ENCODE measurements at places on chromosomes 4 and X.

- no peak for DNase-seq
These were observed 181.4 kb upstream of the PCDH7 start for GRCh38 chr4:30538794-30539193.

- DNase-seq: no peak
These were observed 41.3 kb downstream of the RBMX start for GRCh38 chrX:136839196-136839595.

DNA sequence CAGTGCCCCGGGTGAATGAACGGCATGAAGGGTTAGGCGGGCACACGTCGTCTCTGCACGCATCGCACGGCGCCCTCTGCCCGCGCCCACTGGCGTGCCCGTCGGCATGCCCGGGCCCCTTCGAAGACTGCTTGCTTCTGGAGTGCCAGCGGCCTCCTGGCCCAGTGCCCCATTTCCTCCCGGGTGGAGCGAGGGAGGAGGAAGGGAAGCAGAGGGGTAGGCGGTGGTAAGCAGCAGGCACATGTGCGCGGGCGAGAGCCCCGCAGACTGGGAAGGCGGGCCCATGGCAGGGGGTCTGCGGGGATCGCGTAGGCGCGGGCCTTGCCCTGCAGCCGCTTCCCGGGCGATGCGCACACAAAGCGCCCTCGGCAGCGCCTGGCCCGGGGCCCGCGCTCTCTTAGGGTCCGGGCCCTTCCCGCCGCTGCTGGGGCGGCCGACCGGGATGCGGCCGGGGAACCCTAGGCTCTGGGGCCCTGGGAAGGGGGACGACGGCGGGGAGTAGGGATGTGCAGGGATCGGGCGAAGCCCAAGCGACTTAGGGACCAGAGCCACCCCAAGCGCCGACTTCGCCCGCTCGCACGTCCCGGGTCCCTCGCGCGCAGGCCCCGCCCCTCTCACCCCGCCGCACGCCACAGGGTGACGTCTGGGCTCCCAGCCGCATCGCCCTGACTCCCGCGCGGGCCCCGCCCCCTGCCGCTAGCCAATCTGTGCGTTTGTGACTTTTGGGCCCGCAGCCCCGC lies 866 bp upstream of the EMD start:
- DNase-seq: no peak

- no peak for DNase-seq
These were observed 69.9 kb upstream of the ELOVL6 start for GRCh38 chr4:110268352-110268751.

GRCh38 chr4:82898322-82899243 lies 2.0 kb upstream of the THAP9 start:
- peak; percentile 87 for DNase-seq

DNA sequence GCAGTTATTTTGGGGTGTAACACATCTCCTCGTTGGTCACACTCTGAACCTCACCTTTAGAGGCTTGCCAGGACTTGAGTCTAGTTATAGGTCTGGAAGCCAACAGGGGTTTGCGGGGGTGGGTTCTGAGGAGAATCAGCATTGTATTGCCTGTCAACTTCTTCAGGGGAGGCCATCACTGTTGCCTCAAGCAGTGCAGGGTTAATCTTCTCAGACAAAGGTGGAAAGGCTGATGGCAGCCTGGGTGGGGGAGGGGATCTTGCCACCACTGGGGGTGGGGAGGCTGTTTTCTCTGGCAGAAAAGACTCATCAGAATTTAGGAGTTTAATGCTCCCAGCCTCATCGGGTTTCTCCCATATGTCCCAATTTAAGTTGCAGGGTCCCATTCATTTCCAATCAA lies 387.8 kb downstream of the PRR32 start:
- DNase-seq: no peak

DNA sequence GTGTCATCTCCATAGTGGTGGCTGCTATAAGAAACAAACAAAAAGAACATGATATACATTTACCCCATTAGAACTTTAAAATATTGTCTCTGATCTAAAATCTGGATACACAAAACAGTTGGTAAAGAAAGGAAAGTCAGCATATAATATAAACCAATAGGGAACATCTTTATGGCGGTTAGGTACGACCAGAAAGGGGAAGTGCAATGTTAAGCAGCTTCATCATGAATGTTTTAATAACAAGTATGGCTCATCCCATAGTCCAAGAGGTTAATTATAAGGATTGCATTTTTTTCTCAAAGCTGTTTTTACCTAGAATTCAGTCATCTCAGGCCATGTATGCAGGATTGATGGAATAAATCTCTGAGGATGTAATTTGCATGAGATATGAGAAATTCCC lies 1869.7 kb downstream of the PCDH7 start:
- no peak for DNase-seq

DNA sequence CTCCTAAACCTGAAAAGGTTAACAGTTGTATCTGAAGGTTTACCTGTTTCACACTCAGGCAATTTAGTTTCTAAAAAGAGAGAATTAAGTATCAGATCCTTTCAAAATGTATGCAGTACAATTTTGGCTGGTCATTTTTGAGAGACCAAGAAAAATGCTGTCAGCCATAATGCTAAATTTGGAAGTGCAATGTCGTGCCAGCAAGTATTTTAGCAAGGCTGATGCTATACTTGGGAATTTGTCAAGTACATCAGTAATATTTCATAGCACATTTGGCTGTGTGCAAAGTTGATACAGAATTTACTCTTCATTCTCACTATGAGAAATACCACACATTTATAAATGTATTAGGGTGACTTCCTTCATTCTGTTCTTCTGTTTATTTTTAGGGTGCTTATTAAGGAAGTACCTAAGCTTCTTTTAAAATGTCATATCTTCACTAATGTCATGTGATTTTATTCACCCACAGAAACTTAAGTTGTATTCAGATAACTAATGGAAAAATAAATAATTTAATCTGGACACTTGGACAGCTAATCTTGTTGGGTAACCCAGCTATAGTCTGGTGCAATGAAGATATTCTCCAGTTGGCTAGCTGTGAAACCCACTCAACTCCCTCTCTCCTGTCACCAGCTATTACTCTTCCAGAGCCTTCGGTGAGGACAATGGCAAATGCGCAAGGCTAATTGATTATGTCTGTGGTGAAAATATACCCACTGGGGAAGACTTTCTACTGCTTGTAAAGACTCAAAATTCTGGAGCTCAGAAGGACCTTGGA lies 84.2 kb upstream of the TLL1 start:
- no peak for DNase-seq

DNA sequence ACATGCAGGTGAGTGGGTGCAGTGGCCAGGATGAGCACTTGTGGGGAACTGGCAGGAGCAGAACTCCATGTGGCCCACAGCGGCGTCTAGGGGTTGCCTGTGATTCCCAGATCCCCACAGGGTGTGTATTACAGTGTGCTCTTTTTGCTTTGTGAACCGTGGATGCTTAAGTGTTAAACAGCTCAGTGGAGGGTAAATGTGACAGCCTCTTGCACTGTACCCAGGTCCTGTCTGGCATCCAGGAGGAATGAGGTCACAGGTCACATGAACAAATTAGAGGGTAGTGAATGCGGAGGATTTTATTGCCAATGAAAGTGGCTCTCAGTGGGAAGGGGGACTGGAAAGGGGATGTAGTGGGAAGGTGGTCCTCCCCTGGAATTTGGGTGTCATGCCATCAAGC lies 447.8 kb downstream of the SPRY1 start:
- no peak for DNase-seq

GRCh38 chrX:130772776-130773143 lies 130.2 kb downstream of the ENOX2 start:
- no peak for DNase-seq

GRCh38 chr4:135256111-135256510 lies 1054.5 kb upstream of the PABPC4L start:
- no peak for DNase-seq

GRCh38 chr4:127629371-127629770 lies 3.4 kb upstream of the INTU start:
- no peak for DNase-seq

DNA sequence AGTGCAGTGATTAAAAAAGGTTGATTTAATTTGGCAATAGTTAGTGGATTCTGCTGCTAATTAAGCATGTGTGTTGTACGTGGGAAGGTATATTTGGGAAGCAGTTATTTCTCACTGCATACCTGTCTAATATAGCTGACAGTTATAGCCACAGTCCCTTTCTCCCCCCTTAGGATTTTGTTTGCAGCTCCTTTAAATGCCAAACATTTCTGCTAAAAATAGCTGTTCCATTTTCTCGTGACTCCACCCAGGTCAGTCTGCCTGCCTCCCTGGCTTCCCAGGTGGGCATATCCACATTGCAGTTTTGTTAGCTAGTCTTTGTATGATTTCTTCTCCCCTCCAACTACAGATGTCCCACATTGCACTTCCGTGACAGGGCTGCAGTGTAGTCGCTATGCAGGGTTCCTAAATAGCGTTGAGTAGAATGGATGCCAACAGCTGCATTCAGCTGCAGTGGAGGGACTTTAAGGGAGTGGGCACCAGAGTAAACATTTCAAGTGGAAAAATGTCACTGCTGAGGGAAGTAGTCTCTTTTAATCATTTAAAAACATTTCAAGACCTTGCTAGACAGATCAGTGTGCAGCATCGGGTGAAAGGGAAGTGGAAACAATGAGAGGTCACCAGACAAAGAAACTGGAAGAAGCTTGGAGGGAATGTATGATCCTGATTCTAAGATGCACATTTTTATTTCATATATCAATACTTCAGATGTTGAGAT lies 326.3 kb downstream of the RAPGEF2 start:
- DNase-seq: no peak

DNA sequence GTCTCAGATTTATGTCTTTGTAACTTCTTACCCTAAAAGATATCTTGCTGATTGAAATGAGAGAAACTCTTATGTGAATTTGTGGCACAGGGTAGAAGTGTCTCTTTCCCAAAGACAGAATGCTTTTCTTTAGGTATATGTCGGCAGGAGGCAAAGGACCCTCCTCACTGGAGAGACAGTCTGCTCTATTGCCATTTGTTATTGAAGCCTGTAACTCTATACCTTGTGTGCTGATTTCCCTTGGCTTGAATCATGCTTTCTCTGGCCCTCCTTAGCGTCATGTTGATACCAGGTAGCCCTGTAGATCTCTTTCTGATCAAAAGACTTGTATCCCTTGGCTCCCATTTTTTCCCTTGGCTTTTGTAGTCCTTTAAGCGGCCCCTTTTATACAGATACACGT lies 284.3 kb downstream of the CXXC4 start:
- no peak for DNase-seq

DNA sequence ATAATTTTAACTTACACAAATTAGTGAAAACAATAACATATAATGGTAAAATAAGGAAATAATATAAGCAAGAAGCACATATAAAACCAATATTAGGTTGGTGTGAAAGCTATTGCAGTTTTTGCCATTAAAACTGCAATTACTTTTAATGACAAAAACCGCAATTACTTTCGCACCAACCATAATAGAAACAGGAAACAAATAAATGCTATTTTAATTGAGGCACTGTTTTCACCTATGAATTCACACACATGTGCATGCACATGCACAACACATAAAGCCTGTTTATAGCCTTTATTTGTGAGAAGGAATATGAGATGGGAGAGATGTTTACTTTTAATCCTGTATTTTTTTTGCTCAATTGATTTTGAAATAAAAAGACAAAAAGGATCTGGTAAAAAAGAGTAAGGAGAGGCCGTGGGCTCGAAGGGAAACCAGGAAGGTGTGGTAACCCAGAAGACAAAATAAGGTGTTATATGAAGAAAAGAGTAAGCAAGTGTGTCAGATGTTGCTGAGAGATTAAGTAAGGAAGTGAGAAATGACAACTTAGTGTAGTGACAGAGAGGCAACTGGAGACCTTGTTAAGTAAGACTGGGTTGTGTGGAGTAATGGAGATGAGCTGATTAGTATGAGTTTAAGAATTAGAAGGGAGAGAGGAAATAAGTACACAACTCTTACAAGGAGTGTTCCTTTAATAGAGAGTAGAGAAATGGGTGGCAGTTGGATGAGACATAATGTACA lies 69.0 kb downstream of the KLHL13 start:
- no peak for DNase-seq

DNA sequence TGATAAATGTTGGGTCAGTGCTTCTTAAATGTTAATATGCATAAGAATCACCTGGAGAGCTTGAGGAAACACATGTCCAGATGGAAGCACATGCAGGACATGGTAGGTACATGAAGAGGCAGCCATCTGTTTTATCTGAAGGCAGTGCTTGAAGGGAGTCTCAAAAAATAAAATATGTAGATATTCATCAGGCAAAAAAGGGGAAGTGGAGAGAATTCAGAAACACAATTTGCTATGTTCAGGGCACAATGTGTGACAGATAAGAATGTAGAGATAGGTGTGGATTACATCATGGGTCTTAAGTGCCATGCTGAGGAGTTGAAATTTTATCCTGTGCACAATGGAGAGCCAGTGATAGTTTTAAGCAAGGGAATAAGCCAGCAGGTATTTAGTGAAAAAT lies 59.6 kb upstream of the CASK start:
- no peak for DNase-seq

DNA sequence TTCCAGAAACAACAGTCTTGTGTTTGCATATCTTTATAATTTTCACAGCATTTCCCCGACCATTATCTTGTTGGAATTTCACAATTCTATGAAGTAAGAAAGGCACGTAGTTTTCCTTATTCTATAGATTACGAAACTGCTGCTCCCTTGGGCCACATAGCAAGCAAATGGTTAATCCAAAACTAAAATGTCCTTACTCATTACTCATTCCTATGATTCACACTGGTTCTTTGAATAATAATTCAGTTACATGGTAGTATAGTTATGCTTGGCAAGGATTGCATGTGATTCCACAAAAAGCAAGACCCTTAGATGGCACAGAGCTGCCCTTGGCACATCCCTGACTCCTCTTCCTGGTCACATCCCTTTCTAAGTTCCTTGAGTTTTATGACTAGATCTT lies 51.2 kb downstream of the OR13H1 start:
- no peak for DNase-seq

DNA sequence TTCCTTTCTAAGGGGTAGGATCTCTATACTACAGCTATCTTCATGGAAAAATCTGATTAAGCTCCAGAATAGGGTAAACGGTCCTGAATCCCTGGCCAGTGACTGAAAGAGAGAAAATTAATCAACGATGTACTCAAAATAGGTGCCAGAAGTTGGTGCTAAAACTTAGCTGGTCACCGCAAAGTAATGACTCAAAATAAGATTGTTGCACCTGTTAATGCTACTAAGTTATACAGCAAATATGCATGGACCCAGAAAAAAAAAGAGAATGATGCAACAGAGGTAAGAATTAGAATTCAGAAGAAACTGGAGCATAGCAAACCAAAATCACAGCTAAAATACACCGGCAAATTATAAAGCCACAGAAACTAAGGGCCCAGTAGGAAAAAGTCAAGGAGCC lies 239.7 kb upstream of the FAM241A start:
- DNase-seq: no peak

GRCh38 chr4:185142564-185142911 lies 528 bp upstream of the SLC25A4 start:
- DNase-seq: no peak

Measured in stromal cell of bone marrow (primary cell).